ENCODE measurements at places on chromosomes 12 and 14. TPM values are rescaled to one million over a fixed set of nuclear protein-coding genes. Genes with fewer than 3 reads are reported as not detected.

The RDH12 gene
- total RNA-seq, result not detected

GRCh38 chr12:58803908-58804307, 116.4 kb downstream of the LRIG3 start:
- DNase-seq, result no peak

DNA sequence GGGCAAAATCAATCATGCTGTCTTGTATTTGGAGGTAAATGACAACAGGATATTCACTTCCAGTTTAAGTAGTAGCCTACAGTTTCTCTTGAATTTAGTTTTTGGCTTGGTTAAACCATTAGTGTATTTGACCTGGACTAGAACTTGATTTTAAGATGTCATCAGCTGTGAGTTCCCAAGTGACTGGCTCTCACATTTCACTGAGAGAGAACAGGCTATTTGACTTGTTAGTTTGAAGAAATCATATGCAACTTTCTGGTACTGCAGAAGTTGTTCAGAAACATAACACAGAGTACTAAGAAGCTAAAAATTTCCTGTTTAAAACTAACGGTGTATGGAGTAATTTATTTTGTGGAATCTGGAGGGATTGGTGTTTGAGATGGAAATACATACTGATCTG, 22.3 kb downstream of the MNAT1 start:
- no peak for DNase-seq

GRCh38 chr12:75658901-75659823, 147.8 kb upstream of the KRR1 start:
- no peak for DNase-seq

GRCh38 chr14:33039311-33039710, 100.6 kb downstream of the NPAS3 start:
- no peak for DNase-seq

GRCh38 chr14:32329690-32330285, 690 bp downstream of the AKAP6 start:
- no peak for DNase-seq

DNA sequence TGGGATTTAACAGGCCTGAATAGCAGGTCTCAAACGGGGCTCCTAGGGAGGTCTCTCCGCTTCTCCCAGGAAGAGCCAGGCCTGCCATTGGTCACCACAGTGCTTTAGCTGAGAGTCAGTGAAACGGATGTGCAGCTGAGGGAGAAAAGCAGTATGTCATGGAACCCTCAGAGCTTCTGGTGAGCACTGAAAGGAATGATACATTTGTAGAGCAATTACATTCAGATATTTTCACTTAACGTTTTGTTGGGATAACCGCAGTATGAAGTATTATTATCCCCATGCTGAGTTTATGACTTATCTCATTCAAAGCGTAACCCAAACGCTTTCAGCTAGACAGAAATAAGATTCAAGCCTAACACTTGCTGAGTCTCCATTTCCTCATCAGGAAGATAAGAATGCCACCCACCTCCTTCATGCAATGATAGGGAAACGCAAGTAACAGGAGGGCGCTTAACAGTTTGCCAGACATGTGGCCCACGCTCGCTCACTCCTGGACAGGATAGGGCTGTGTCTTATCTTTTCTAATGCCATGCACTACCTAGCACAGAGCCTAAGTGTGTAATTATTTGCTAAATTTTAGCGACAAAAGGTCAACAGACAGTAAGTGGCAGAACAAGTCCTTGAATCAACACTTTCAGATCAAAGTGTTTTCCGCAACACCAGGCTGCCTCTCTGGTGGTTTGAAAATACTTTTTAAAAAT, 28.2 kb downstream of the DAD1 start:
- DNase-seq, result no peak

All from esophagus muscularis mucosa (tissue), 4 donors.